ENCODE measurements at places on chromosomes 6 and 20.

DNA sequence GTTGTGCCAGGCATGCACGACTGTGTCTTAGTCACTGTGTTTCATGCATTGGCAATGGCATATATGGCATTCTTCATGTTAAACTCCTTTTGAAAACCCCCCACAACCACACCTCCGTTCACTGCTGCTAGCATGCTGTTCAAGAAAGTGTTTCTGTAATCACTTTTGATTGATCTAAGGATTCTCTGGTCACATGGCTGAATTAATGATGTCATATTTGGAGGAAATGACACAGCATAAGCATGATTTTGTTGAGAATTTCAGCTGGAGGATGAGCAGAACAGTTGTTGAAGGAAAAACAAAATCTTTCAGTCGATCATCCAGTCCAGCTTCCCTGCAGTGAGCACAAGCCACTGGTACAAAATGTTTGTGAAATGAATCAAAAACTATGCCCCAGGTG lies 203.5 kb upstream of the ECI2 start:
- no peak for DNase-seq

GRCh38 chr20:45337367-45338120 lies 10.7 kb downstream of the SDC4 start:
- no peak for DNase-seq

GRCh38 chr6:35042031-35042815 lies 98.9 kb downstream of the TCP11 start:
- no peak for DNase-seq

GRCh38 chr20:3238616-3239025 lies 369 bp downstream of the SLC4A11 start:
- no peak for DNase-seq

DNA sequence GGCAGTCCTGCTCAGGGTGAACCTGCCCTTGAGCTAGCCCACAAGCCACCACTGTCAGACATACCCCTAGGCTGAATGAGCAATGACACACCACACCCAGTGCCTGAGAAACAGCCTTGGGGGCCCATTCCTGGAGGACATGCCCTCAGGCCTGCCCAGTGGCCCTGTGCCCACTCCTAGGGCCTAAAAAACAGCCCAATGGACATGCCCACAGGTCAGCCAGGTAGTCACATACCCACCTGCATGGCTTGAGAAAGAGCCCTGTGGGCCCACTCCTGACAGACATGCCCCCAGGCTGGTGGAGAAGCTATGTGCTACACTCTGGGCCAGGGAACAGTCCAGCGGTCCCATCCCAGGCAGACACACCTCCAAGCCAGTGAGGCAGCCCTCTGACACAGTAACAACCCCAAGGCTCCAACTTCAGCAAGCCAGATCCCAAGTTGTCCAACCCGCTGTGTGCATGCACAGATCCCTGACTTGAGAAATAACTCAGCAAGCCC lies 491.1 kb downstream of the KIF16B start:
- DNase-seq: no peak

DNA sequence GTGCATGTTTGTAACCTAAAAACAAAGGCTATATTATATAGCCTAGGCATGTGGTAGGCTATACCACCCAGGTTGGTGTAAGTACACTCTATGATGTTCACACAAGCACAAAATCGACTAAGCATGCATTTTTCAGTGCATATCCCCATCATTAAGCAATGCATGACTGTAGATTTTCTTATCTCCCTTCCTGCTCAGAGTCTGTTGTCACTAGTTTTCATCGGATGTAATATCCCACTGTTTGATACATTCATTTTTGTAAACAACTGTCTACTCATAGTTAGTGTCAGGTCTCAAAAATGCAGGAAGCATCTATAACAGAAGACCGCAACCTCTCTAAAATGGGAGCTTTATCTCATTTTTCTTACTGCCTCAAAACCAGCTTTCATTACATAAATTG lies 70.7 kb downstream of the GFRAL start:
- DNase-seq: no peak

GRCh38 chr20:40144581-40144980 lies 544.5 kb downstream of the MAFB start:
- DNase-seq: no peak

DNA sequence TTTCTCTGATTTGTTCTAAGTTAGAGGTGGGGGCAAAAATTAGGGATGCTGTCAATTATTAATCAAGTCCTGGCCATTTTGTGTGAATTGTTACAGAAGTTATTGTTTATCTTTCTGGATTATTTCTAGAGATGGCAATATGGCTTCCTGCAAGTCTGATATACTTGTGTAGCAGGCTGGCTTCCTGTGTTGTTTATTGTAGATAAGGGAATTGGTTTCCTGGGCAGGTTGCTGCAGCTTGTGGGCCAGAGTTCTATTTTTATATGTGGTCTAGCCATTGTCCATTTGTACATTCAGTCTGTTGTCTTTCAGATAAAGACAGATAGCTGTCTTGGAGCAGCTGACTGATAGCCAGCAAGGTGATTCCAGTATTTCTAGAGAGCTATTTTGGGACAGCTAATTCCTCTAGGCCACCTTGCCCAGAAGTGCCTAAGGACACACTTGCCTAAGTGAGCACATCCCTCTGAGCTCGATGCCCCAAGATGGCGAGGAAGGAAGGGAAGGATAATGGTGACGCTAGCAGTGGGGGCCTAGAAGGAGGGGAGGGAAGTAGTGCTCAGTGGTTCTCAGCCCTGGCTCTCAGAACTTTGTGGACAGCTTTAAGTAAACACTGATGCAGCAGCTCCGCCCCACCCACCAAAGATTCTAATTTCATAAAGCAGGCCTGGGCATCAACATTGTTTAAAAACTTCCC lies 25.5 kb downstream of the DDO start:
- peak; percentile 25 for DNase-seq

GRCh38 chr6:328924-329323 lies 36.6 kb downstream of the DUSP22 start:
- no peak for DNase-seq

DNA sequence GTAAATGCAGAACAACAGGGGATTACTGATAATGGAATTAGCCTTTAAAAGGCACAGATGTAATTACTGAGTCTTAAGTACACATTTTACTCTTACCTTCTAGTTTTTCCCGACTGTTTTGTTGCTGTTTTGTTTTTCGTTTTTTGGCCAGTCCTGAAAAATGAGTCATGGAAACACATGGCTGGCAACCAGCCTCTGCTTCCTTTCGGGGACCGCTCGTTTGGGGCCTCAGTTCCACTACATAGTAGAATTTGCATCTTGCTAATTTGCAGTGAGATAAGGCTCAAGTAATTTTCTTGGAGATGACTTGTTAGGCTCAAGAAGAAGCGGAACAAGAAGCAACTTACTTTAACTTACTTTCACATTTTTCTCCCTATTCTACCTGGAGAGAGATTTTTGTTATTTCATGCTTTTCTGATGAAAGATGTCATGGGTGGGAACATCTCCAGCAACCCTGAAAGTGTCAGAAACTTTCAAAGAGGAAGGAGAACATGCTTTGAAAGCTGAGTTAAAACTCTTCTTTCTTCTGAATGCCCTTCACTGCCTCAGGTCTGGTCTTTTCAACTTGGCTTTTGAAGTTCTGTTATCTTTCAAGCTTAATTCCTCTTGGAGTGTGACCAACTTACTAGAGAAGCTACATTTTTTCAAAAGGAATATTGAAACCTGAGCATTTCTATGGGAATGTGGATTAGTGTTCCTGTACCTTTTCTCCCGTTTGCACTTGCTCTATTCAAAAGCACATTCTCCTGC lies 71.5 kb upstream of the HDAC2 start:
- no peak for DNase-seq

- DNase-seq: no peak
Observed at GRCh38 chr6:18207949-18208348, 52.7 kb downstream of the KDM1B start.

DNA sequence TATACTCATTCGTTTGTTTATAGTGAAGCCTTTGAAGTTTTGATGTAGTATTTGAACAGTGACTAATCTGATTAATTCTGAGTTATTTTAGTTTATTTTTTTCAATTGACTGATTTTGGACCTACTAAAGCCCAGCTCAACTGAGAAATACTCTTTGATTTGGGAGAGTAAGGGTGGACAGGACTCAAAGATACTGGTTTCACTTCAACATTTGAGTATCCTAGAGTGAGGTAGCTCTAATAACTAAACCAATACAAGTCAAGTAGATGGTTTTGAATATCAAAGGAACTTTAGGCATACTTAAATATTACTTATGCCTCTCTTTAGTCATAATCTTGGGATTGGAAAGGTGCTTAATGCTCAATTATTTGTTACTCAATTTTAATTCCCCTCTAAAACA lies 65.6 kb downstream of the ZNF292 start:
- DNase-seq: no peak

DNA sequence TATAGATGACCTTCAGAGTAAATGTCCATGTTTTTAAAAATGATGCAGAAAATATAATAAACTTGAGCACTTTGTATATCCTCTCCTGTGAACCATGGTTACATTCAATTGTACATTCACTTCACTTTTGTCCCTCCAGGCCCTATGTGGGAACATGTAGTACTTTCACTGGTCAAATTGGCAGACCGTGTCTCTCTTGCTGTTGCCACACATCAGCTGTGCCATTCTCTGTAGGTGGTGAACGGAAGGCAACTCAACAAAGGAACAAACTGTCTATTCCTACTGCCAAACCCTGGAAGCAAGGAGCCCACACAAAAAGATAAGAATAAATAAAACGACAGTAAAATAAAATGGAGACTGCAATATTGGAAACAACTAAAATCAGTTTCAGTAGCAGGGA lies 2.0 kb downstream of the ROS1 start:
- no peak for DNase-seq

DNA sequence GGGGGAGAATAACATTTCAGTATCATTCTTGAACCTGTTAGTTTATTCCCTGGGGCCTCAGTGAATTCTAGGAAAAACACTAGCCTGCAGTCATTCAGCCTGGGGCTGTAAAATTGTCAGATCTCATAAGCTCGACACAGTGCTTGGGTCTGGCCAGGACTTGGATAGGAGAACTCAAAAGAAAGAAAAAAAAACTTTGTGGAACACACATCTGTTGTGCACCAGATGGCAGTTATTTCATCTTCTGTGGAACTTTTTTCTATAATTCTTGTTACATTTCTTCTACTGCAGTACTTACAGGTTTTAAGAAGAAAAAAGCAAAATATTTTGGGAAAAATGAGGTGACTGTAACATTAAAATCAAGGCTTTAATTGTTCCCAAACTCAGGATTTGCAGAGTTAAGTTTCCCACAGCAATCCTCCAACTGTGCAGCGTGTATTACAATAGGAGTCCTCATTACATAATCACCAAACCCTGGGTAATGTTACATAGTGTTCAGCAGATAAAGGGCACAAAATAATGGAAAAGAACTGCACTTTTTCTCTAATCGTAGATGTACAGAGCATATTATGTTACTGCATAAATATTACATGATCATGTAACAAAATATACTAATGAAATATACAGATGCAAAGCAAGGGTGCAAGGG lies 531.1 kb upstream of the CITED2 start:
- DNase-seq: no peak

DNA sequence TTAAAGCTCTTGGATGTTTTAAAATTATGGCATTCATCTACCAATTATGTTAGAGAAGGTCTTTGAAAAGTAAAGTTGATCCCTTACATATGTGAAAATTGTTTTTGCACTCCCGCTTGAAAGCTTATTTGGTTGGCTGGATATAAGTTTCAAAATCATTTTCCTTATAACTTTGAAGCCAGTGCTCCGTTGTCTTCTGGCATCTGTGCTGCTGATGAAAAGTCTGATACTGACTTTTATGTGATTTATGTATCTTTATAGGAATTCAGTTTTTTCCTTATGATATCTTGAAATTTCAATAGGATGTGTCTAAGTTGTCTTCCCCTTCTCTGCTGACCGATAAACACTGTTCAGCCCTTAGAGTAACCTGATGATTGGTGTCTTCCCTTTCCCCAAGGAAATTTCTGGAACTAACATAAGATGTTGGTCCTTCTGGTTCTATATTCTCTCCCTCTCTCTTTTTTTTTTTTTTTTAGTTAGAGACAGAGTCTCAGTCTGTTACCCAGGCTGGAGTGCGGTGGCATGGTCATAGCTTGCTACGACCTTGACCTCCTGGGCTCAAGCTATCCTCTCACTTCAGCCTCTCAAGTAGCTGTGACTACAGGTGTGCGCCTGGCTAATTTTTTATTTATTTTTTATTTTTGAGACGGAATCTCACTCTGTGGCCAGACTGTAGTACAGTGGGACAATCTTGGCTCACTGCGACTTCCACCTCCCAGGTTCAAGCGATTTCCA lies 12.7 kb downstream of the PANK2 start:
- no peak for DNase-seq

GRCh38 chr6:105600336-105601260 lies 197.7 kb upstream of the PREP start:
- DNase-seq: no peak

DNA sequence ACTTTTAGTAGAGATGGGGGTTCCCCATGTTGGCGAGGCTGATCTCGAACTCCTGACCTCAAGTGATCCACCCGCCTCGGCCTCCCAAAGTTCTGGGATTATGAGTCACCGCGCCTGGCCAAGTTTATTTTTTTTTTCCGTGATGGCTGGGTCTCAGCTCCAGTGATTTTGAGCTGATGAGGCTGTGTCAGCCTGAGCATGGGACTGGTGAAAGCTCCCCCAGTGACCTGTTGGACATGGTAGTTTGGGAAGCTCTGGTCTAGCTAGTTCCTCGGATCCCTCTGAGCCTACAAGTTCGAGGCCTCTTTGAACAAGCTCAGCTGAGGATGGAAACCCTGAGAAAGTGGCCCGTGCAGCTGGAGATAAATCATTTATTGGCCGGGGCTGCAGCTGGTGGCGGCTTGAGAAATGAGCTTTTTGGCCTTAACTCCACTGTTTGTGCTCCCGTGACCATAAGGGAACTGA lies 126.8 kb downstream of the SNX5 start:
- DNase-seq: no peak

Measured in KG1 (cell line).